Cardiac septum (tissue), 1 donor: ENCODE measurements at places on chromosomes 3 and 15.

DNA sequence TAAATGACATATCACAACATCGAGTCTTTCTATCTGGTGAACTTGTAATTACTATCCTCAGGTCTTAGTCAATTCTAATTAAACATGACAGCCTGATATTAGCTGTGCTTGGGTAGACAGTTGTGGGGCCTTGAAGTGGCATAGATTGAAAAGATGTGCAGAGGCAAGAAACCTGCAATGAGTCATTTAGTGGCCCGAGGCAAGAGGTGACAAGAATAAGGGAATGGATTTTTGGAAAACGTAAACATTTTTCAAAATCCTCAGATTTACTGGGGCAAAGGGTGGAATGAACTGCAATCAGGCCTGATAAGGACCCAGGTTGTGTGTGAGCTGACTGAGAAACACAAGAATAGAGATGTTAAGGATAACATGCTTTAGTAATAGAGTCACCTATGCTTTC, 29.5 kb upstream of the ULK4 start:
- no peak for DNase-seq

- no peak for DNase-seq
Observed at GRCh38 chr3:168398371-168399025, 302.8 kb upstream of the GOLIM4 start.

DNA sequence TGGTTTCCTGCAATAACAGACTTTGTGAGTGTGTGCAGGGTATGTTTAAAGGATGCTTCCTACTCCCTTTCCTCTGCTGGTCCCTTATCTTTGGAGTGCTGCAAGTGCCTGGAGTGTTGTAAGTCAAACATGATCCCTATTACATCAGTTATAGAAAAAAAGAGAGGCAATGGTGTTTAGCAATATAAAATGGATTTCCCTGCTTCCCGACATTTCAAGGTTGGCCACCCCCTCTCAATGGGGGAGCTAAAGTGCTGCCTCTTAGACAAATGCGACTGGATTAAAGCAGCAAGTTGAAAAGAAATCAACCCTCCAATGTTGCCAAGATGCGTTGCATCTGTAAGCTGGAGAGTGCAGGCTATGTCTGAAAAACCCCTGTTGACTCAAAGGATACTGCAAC, 203.1 kb upstream of the WNT5A start:
- DNase-seq: no peak

- no peak for DNase-seq
Observed at GRCh38 chr3:19248767-19249166, 100.5 kb downstream of the KCNH8 start.

- DNase-seq: no peak
Observed at GRCh38 chr15:63588826-63589225, 8.4 kb upstream of the FBXL22 start.

DNA sequence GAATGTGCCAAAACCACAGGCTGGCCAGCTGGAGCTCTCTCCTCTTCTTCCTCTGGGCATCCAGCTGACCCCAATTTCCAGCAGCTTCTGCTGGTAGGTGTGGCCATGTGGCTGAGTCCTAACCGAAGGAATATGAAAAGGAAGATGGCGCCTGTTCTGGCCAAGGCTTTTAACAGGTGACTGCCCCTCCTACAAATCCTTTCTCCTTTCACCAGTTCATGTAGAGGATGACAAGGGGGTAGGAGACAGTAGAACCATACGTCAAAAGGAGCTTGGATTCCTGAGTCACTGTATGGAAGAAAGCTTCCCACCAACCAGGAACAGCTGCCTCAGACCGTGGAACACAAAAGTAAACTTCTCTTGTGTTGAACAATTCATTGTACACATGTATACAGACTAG, 316.7 kb upstream of the IGF1R start:
- no peak for DNase-seq

GRCh38 chr3:136343873-136344555, 93.9 kb downstream of the PCCB start:
- peak; percentile 86 for DNase-seq

GRCh38 chr3:38276917-38277630, 5.0 kb upstream of the SLC22A14 start:
- no peak for DNase-seq

DNA sequence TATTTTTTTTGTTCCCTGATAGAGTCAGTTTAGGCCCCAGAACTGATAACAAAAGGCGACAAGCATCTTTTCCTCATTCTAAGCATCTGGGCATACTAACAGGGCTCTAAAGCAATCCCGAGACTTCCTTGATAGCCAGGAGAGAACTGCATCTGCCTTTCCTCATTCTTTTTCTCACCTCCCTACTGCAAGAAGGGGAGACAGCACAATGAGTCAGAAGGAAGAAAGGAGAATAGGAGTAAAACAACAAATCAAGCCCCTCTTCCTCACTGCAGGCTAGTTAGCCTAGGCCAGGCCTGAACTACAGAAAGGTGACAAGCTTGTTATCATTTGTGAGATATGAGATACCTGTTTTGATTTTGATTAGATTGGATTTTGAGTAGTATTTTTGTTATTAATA, 97.9 kb downstream of the NAALADL2 start:
- no peak for DNase-seq

- peak; percentile 26 for DNase-seq
Observed at GRCh38 chr15:25724899-25725298, 138.2 kb downstream of the ATP10A start.

- DNase-seq: peak; percentile 70
Observed at GRCh38 chr3:42050126-42050525, 41.0 kb upstream of the TRAK1 start.

DNA sequence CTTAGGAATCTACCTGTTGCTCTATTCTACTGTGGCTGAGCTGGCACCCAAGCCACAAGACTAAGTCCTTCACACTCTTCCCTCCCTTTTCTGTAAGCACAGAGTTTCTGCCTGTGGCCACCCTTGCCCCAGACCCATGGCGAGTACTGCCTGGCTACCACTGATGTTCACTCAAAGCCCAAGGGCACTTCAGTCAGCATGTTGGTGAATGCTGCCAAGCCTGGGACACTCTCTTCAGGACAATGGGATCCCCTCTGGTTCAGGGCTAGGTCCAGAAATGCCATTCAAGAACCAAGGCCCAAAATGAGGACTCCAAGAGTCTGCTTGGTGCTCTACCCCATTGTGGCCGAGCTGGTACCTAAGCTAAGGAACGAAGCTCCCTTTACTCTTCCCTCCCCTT, 184.2 kb downstream of the FGF12 start:
- no peak for DNase-seq

DNA sequence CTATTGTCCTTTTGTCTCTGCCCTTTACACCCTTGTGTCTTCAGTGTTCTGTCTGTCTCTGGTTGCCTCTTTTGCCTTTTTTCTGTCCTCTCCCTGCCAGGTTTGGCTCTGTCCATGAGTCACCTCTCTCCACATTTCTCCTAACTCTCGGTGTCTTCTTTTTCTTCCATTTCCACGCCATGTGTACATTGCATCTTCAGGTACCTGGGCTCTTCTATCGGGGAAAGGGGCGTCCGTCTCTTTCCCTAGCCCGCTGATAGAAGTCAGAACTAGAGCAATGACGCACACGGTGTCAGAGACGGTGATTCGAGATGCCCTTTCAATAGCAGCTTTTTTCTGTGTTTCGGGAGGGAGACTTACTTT, 641 bp downstream of the OPA1 start:
- DNase-seq: no peak

- no peak for DNase-seq
Observed at GRCh38 chr15:69677403-69677802, 224.8 kb downstream of the RPLP1 start.

GRCh38 chr3:73046195-73046594, 15.3 kb upstream of the EBLN2 start:
- no peak for DNase-seq

GRCh38 chr15:86159468-86159867, 79.8 kb downstream of the AGBL1 start:
- DNase-seq: no peak

DNA sequence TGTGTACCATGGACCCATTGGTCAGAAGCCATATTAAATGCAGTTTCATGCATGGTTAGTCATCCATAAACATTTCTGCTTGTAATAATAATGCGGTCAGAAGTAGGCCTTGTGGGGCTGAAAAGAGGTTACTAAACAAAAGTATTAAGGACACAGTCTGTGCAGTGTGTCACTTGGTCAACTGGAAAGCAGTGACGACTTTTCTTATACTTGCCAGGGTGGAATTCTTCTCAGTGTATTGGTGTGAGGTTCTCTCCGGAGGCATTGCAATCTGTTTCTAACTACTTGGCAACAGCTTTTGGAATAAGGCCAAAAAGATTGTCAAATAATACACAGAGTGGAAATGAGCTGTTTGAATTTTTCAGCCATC, 46.8 kb downstream of the CHL1 start:
- DNase-seq: no peak

DNA sequence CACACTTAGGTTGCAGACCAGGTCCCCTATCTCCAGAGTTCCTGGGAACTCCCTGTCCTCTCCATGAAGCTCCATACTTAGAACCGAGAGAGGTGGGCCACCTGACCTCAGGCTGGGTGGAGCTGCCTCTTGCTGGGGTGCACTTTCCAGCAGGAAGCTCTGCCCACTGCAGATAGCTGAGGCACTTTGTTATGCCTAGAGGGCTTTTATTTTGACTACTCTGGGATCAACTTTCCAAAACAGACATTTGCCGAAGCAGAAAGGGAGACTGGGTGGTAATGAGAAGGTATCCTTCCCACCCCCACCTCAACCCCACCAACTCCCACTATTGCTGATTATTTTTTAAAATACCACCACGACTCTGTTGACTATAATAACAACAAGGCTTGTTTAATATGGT, 54.7 kb downstream of the CLDN11 start:
- no peak for DNase-seq

GRCh38 chr15:64949383-64950186, 37.9 kb downstream of the ANKDD1A start:
- DNase-seq: no peak

DNA sequence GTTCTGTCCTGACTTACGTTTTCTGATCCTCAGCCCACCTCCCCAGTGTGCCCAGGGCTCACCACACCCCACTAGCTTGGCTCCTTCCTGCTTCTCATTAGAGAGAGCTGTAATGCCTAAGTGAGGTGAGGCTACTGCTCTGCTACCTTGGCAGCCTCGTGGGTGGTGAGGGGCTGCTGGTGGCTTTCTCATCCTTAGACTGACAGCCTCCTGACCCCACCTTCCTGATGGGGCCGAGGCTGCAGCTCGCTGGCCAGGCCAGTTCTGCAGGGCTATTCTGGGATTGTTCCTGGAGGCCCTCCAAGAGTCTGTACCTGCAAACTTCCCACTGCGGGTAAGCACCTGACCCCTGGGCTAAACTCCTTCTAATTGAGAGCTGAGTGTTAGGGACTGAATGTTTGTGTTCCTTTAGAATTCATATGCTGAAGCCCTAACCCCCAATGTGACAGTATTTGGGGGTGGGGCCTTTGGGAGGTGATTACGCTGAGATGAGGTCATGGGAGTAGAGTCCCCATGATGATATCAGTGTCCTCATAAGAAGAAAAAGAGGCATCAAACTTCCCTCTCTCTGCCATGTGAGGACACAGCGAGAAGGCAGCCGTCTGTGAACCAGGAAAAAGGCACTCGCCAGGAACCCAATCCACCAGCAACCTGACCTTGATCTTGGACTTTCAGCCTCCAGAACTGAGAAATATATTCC, 38.1 kb upstream of the IQSEC1 start:
- no peak for DNase-seq

- DNase-seq: no peak
Observed at GRCh38 chr15:50552238-50552637, 5.8 kb upstream of the USP50 start.

DNA sequence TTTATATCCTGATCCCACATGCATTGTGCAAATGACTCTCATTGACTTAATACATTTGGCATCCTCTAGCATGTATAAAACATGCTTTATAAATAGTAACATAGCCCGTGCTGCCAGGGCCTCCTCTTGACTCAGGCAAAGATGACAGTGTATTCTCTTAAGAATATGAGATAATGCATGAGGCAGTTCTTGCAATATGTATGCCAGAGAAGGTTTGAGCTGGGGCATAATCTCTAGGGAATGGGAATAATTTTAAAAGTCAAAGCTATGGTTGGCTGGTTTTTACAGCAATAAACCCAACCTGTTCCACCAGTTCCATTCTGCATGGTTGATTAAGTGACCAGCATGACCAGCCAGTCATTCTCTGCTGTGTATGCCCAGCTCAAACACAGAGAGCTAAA, 179.0 kb upstream of the PFN2 start:
- no peak for DNase-seq

DNA sequence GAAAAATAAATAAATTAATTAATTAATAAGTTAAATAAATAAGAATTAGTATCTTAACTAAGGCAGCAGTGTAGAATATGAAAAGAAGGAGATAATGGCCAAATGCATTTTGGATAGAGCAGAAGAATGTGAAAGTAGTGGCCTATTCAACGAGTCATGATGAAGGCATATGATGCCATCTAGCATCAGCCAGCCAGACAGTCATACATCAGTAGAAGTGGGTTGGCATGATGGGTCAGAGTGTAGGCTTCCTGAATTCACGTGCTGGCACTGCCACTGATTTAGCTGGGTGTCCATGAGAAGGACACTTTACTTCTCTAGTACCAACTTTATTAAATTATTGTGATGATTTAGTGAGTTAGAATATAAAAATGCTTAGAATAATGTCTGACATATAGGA, 256.1 kb upstream of the ARPP21 start:
- DNase-seq: no peak

DNA sequence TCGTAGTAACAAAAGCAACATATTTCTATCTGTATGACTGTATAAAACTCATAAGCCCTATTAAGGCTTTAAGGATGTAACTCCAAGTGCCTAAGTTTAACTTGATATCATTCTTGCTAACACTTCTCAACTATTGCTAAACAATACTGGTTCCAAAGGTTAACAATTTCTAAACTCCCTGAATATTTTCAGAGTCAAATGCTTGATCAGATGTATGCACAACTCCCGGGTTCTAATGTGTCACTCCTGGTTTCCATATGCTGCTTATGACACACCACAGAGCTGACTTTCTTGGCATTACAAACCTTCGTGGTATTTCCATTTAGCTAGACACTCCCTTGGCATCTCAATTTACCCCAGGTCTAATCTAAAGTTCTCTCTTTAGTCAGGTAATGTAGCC, 26.3 kb downstream of the DZIP1L start:
- no peak for DNase-seq
